ENCODE measurements at places on chromosomes 6 and 20. TPM values are rescaled to one million over a fixed set of nuclear protein-coding genes. Genes with fewer than 3 reads are reported as not detected.

The RGS17 gene
- 1.7 TPM for total RNA-seq

The CPXM1 gene
- 0.83 TPM for total RNA-seq

The PBX2 gene
- total RNA-seq = 17.7 TPM

The LY6G6C gene
- not detected for total RNA-seq

The NKAIN4 gene
- total RNA-seq = not detected

The MARCKS gene
- 40.7 TPM for total RNA-seq

The FAM110A gene
- 0.56 TPM for total RNA-seq

The TNXB gene
- total RNA-seq = under 0.01 TPM

The SSTR4 gene
- not detected for total RNA-seq

The MUC22 gene
- not detected for total RNA-seq

The MTFR2 gene
- total RNA-seq = 0.72 TPM

The MUC21 gene
- not detected for total RNA-seq

The CLVS2 gene
- total RNA-seq = not detected

The AGPAT1 gene
- 27.2 TPM for total RNA-seq

The MOG gene
- total RNA-seq = not detected

The AIF1 gene
- total RNA-seq = not detected

The CST9 gene
- not detected for total RNA-seq

The GABRR1 gene
- not detected for total RNA-seq

The LTB gene
- total RNA-seq = not detected

The RAB32 gene
- 108 TPM for total RNA-seq

The LHFPL5 gene
- not detected for total RNA-seq

The FLRT3 gene
- total RNA-seq = 6.6 TPM

The SCUBE3 gene
- 21.1 TPM for total RNA-seq

The CYP39A1 gene
- total RNA-seq = not detected

The HLA-F gene
- not detected for total RNA-seq

The C6orf52 gene
- total RNA-seq = not detected

The CST7 gene
- not detected for total RNA-seq

The SPAG4 gene
- total RNA-seq = 1.9 TPM

The TFAP2D gene
- not detected for total RNA-seq

The SNX21 gene
- 11.1 TPM for total RNA-seq

The HCK gene
- total RNA-seq = not detected

The LRP11 gene
- 74.7 TPM for total RNA-seq

The CPNE5 gene
- not detected for total RNA-seq

The MAS1 gene
- total RNA-seq = not detected

The EFHC1 gene
- 14.0 TPM for total RNA-seq

The APOM gene
- total RNA-seq = 1.4 TPM

The NHSL1 gene
- 7.2 TPM for total RNA-seq

The SPTLC3 gene
- 1.4 TPM for total RNA-seq

The XKR7 gene
- total RNA-seq = not detected

The SLC17A1 gene
- not detected for total RNA-seq

The LY6G5C gene
- 0.18 TPM for total RNA-seq

The ADTRP gene
- total RNA-seq = 0.83 TPM

The ESR1 gene
- not detected for total RNA-seq

The FIG4 gene
- 19.7 TPM for total RNA-seq

The HLA-DRA gene
- not detected for total RNA-seq

The CDSN gene
- total RNA-seq = not detected

The GNRH2 gene
- total RNA-seq = 0.18 TPM

The EEF1A2 gene
- 1.3 TPM for total RNA-seq

The SGK2 gene
- total RNA-seq = not detected

The CD109 gene
- 5.0 TPM for total RNA-seq

The SYS1 gene
- 16.7 TPM for total RNA-seq

The PPP1R14C gene
- total RNA-seq = not detected

The PNPLA1 gene
- not detected for total RNA-seq

The LY6G5B gene
- total RNA-seq = 2.2 TPM

The E2F1 gene
- 10.6 TPM for total RNA-seq

The CTAGE9 gene
- not detected for total RNA-seq

The CDH26 gene
- not detected for total RNA-seq

The MEI4 gene
- total RNA-seq = not detected

The PHACTR3 gene
- total RNA-seq = not detected

The WFDC12 gene
- total RNA-seq = not detected
